ENCODE measurements at places on chromosomes 3 and 15.

DNA sequence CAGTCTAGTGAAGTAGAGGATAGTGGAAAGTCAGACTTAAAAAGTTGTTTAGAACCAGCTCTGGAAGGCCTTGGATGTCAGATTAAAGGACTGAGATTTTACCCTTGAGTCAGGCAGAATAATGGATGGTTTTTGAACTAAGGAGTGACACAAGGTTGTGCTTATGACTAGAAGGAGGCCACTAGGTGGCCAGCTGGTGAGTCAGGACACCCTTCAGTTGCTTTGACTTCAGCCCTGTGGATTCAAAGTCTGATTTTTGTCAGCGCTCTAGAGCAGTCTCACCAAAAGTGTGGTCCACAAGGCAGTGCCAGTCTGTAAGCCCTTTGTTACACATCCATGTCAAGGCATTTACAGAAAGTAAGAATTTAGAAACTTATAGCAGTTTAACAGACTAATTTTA, 3.8 kb upstream of the GABPB1 start:
- DNase-seq = no peak

DNA sequence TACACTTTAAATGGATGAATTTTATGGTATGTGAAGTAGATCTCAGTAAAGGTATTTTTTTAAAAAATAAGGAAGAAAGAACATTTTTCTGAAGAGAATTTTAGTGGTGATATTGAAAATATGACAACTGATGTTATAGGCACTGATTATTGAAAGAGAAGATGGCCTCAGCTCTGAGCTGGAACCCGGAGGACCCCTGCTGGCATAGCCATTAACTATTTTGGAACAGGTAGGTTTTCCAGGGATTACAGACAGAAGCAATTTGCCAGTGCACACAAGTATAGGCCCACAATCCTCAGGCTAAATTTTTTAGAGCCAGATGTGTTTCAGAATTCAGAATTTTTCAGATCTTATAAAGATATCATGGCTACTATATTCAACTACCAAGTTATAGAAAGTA, 315.9 kb upstream of the GPR149 start:
- no peak for DNase-seq

GRCh38 chr3:156792114-156792513, 34.0 kb upstream of the LEKR1 start:
- no peak for DNase-seq

- DNase-seq = no peak
These were observed 222.0 kb downstream of the MCTP2 start for GRCh38 chr15:94453227-94453988.

- no peak for DNase-seq
These were observed 292.9 kb upstream of the RORA start for GRCh38 chr15:61521953-61522352.
